Stimulated activated CD8-positive, alpha-beta memory T cell treated with anti-CD3 and anti-CD28 coated beads, Interleukin-4, amount 100 ng/mL, for 1 hour (primary cell): ENCODE measurements at places on chromosomes 6 and 20.

GRCh38 chr6:158789115-158789917 is 29.9 kb downstream of the EZR start:
- peak; percentile 27 for DNase-seq

DNA sequence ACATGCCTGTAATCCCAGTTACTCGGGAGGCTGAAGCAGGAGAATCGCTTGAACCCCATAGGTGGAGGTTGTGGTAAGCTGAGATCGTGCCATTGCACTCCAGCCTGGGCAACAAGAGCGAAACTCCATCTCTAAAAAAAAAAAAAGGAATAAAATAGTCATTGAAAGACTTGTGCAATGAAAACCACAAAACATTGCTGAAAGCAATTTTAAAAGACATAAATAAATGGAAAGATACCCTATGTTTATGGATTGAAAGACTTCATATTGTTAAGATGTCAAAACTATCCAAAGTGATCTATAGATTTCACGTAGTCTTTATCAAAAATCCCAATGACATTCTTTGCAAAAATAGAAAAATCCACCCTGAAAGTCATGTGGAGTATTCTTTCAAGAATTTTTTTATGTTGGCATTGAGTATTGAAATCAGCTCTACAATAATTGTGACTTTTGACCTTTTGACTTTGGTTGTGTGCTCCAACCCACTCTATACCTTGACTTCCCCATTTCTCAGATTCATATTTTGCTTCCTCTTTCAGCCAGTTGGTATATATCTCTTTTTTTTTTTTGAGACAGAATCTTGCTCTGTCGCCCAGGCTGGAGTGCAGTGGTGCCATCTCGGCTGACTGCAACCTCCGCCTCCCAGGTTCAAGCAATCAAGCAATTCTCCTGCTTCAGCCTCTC is 45.5 kb upstream of the SLC23A2 start:
- DNase-seq, result no peak

- DNase-seq, result no peak
Observed at GRCh38 chr6:21305893-21306332, 287.6 kb upstream of the SOX4 start.

- no peak for DNase-seq
Observed at GRCh38 chr6:43196337-43196736, 14.3 kb downstream of the CUL9 start.

DNA sequence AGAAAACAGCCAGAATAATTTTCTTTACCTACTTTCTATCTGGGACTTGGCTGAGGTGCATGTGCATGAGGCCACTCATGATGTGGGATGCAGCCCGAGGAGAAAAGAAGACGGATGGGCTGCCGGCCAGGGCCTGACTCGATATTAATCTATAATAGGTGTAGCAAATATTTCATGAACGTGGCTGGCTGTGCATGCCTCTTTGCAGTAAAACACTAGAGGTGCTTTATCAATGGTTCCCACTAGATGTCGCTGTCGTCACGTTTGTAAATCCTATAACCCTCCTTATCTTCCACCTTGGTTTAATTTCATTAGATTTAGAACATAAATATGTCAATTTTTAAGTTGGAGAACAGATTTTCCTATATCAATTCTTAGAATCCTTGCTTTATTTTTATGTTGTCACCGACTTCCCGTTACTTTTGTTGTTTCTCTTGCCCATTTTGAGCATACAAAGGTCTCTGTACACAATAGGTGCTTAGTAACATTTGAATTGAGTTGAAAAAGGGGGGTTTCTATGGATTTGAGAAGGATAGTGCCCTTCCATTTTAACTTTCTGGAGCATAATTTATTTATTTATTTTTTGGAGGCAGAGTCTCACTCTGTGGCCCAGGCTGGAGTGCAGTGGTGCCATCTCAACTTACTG is 19.6 kb upstream of the FERMT1 start:
- DNase-seq, result peak; percentile 5
